IPS DF 6.9 (cell line): ENCODE measurements at places on chromosomes 5 and 9.

DNA sequence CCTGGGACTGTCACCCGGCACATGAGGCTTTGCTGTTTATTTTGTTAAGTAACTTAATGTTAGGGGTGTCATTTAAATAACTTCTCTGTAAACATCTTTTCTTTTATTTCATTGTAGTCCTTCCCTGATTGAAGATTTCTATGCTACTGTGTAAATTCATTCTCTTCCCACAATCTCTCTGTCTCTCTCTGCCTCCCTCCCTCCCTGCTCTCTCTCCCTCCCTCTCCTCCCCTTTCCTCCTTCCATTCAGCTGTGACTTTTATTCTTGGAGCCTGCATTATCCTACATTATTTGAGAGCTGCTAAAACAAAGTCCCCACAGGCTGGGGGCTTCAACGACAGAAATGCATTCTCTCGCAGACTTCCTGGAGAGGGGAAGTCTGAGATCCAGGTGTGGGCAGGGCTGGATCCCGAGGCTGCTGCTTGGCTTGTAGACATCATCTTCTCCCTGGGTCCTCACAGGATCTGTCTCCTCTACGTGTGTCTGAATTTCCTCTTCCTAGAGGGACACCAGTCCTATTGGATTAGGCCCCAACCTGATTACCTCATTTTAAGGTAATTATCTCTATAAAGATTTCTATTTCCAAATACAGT, 18.4 kb downstream of the UBE2QL1 start:
- DNase-seq: no peak

- DNase-seq: no peak
Observed at GRCh38 chr5:38681029-38681706, 124.7 kb upstream of the LIFR start.

- no peak for DNase-seq
Observed at GRCh38 chr9:133106511-133107244, 14.4 kb downstream of the RALGDS start.

GRCh38 chr9:138060365-138060764, 182.8 kb downstream of the CACNA1B start:
- DNase-seq: no peak

- DNase-seq: no peak
Observed at GRCh38 chr5:111133436-111133751, 41.2 kb downstream of the WDR36 start.

DNA sequence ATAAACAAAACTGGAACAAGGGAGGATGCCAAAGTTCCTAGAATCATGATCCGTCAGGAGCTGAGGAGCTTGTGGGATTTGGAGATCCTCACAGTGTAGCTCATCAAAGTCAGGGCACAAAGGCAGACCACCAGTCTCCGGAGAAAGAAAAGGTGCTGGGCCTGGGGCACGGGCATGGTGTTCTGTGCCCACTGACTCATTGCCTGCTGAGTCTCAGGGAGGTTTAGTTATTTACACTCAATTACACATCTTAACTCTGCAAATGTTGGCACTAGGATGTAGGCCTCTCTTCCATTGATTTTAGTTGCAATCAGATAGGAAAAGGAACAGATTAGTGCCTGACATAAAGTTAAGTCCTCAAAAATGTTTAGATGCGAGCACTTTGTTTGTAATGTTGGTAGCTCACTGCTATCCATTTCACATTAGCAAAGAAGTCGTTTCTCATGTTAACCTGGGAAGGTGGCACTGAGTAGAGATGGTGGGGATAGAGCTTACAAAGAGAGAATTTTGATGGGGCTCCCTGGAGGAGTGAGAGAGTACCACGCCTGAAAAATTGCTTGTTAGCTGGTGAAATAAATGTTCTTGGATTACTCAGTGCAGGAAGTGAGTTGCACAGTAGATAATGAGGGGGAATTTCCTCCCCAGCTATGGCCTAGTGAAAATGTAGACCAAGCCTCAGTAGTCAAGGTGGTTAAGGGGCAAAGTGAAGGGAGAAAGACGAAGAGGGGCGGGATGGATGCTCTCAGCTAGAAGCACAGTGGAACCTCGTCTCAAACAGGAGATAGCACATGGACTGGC, 109.5 kb upstream of the CD180 start:
- no peak for DNase-seq

- DNase-seq: no peak
Observed at GRCh38 chr5:160923936-160924710, 72.1 kb upstream of the ATP10B start.
